WTC11 (cell line): ENCODE measurements at places on chromosomes 16 and 17.

DNA sequence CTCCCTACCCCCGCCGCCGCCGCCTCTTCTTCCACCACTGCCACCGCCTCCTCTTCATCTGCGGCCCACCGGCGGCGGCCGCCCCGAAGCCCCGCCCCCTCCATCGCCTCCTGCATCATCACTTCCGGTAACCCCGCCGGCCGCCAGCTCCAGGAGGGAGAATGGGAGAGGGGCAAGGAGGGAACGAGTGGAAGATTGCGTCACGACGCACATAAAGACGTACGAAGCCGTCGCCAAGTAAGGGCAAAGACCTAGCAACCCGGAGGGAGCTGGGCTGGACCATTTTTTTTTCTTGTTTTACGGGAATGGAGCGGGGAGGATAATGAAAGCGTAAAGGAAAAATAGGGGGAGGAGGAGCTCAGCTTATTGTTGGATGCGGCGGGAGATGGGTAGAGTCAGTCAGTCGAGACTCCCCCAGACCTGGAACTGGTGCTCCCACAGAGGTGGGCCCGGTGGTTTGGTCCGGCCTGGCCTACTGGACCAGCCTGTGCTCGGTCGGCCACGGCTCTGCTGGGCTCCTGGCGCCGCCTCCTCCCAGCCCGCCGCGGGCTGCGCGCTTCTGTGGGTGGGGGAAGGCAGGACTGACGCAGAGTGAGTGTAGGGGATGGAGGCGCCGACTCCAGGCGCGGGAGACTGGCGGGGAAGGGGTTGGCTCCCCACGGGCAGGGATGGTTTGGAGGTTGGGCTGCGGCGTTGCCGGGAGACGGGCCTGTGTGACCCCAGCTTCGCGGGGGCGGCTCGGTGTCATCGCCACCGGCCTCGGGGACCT, at the start of the genes DCUN1D3 and LYRM1:
Gene DCUN1D3 (minus strand): TSS at position 60 of the 769 bp plus-strand sequence. CDS start 37,820 bp downstream, outside the sequence.
Gene LYRM1 (plus strand): TSS at position 473 of the 769 bp plus-strand sequence. CDS start 14,785 bp downstream, outside the sequence.
- peak within 1 kb of the TSS; percentile 83 for H3K4me3 ChIP-seq
- H3K4me1 ChIP-seq = peaks cover 51% of the 10 kb centered on the region
- peaks cover 17% of the 10 kb centered on the region for H3K36me3 ChIP-seq
- peak within 1 kb of the TSS; percentile 99 for H3K27ac ChIP-seq
- no peaks in the 10 kb centered on the region for H3K27me3 ChIP-seq
- peak; percentile 97 for DNase-seq

- H3K27ac ChIP-seq = no peak overlapping the region
- H3K36me3 ChIP-seq = no peaks in the 10 kb centered on the region
Observed at GRCh38 chr16:81151648-81152310, 55.6 kb upstream of the GCSH start.

GRCh38 chr17:7486181-7486580, 2.0 kb downstream of the POLR2A start:
- peaks cover 12% of the 10 kb centered on the region for H3K36me3 ChIP-seq
- H3K27me3 ChIP-seq = no peaks in the 10 kb centered on the region

GRCh38 chr17:17751489-17752088, 70.3 kb downstream of the RAI1 start:
- DNase-seq = no peak
- no peaks in the 10 kb centered on the region for H3K27me3 ChIP-seq
- peaks cover 53% of the 10 kb centered on the region for H3K4me1 ChIP-seq
- H3K36me3 ChIP-seq = no peaks in the 10 kb centered on the region
- H3K4me3 ChIP-seq = peak overlapping the region; percentile 35; the same call in 1 of the 2 replicates

DNA sequence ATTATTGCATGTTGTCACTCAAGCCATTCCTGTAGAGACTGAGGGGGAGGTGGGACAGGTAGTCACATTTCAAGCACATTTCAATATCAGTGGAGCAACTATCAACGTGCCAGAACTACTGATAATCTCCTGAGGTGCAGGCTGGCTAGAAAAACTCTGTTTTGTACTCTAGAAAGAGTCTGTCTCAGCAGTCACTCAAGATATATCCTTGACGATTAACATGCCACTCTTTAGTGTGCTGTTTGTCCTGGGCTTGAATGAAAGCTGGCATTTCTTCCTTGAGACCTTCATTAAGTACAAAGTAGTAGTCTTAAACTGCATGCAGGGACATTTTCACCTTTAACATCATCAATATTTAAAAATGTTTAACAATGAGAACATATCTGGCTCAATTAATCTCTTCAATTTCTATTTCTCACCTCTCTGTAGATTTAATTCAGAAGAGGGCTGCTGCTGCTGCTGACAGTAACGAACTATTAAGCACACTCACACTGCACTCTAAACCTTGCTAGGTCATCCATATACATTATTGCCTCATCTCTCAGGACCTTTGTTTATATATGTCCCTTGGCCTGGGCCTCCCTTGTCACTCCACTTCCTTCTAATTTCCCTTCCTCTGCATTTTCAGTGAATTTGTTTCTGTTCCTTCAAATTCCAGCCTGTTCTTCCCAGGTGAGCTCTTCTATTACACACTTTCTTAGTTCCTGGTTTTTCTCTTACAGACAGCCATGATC, 412.0 kb downstream of the HAPSTR1 start:
- H3K27ac ChIP-seq = 0 out of 2 replicates have a peak overlapping the region, but pooled peaks have one; percentile 9
- H3K4me3 ChIP-seq = no peak overlapping the region
- no peaks in the 10 kb centered on the region; the same call in 1 of the 2 replicates for H3K27me3 ChIP-seq
- peaks cover 38% of the 10 kb centered on the region for H3K4me1 ChIP-seq
- peaks cover 5% of the 10 kb centered on the region for H3K36me3 ChIP-seq
- DNase-seq = no peak

DNA sequence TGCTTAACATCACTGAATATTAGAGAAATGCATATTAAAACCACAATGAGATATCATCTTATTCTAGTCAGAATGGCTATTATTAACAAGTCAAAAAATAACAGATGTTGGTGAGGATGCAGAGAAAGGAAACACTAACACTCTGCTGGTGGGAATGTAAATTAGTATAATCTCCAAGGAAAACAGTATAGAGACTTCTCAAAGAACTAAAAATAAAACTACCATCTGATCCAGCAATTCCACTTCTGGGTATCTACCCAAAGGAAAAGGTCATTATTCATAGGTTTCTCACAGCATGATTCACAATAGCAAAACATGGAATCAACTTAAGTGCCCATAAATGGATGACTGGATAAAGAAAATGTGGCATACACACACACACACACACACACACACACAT, 166.4 kb downstream of the CEP112 start:
- H3K36me3 ChIP-seq = peaks cover 19% of the 10 kb centered on the region
- no peaks in the 10 kb centered on the region for H3K4me1 ChIP-seq
- peaks cover 3% of the 10 kb centered on the region for H3K27me3 ChIP-seq
- H3K4me3 ChIP-seq = no peak overlapping the region
- DNase-seq = no peak
- no peak overlapping the region for H3K27ac ChIP-seq

- H3K27me3 ChIP-seq = no peaks in the 10 kb centered on the region
- peaks cover 21% of the 10 kb centered on the region for H3K4me1 ChIP-seq
- no peak overlapping the region for H3K4me3 ChIP-seq
- no peak for DNase-seq
Observed at GRCh38 chr17:80021600-80021999, 14.1 kb downstream of the TBC1D16 start.

- H3K27me3 ChIP-seq = peaks cover 6% of the 10 kb centered on the region; the same call in 1 of the 2 replicates
- H3K4me3 ChIP-seq = no peak overlapping the region
- H3K4me1 ChIP-seq = no peaks in the 10 kb centered on the region
Observed at GRCh38 chr16:20484726-20485125, 33.4 kb downstream of the ACSM2A start.

DNA sequence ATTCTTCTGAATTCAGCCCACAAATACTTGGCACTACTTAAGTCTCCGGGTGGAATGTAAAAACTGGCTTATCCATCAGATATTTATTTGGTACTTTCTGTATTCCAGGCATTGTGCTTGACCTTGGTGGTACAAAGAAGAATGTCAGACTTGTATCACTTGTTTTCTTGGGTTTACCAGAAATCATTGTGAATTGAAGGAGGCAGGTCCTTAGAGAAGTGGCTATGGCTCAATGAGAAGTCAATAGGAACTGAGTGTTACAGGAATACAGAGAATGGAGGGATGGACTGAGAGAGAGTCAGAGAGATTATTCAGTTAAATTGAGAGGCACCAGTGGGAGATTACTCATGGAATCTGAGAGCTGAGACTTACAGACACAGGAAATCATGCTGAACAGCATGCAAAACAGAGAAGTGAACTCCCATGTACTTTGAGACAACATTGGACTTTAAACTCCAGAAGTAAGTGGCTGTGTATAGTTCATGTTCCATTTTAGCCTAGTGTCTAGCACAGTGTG, 704.1 kb downstream of the CDH11 start:
- H3K4me3 ChIP-seq = no peak overlapping the region
- DNase-seq = no peak
- H3K36me3 ChIP-seq = peaks cover 15% of the 10 kb centered on the region

GRCh38 chr16:48121276-48121675, 34.5 kb downstream of the ABCC12 start:
- H3K4me1 ChIP-seq = peaks cover 3% of the 10 kb centered on the region
- DNase-seq = no peak
- H3K4me3 ChIP-seq = no peak overlapping the region
- no peak overlapping the region for H3K27ac ChIP-seq
- H3K27me3 ChIP-seq = no peaks in the 10 kb centered on the region

DNA sequence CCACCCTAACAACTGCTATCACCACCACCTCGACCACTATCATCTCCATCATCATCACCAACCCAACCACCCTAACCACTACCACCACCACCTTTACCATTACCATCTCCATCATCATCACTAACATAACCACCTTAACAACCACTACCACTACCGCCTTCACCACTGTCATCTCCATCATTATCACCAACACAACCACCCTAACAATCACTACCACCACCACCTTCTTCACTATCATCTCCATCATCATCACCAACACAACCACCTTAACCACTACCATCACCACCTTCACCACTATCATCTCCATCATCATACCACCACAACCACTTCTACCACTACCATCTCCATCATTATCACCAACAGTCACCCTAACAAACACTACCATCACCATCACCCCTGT, 101.4 kb downstream of the BANP start:
- H3K27me3 ChIP-seq = no peaks in the 10 kb centered on the region
- H3K36me3 ChIP-seq = peaks cover 32% of the 10 kb centered on the region
- no peak overlapping the region for H3K4me3 ChIP-seq
- DNase-seq = no peak
- no peak overlapping the region for H3K27ac ChIP-seq

GRCh38 chr17:57405491-57406072, 149.3 kb downstream of the MSI2 start:
- no peaks in the 10 kb centered on the region for H3K27me3 ChIP-seq
- H3K36me3 ChIP-seq = no peaks in the 10 kb centered on the region
- DNase-seq = no peak
- no peak overlapping the region for H3K4me3 ChIP-seq

- H3K27me3 ChIP-seq = no peaks in the 10 kb centered on the region
- no peak overlapping the region for H3K27ac ChIP-seq
- DNase-seq = peak; percentile 61
- peaks cover 25% of the 10 kb centered on the region for H3K36me3 ChIP-seq
- no peaks in the 10 kb centered on the region for H3K4me1 ChIP-seq
Observed at GRCh38 chr17:42221886-42222745, 27.8 kb upstream of the GHDC start.

DNA sequence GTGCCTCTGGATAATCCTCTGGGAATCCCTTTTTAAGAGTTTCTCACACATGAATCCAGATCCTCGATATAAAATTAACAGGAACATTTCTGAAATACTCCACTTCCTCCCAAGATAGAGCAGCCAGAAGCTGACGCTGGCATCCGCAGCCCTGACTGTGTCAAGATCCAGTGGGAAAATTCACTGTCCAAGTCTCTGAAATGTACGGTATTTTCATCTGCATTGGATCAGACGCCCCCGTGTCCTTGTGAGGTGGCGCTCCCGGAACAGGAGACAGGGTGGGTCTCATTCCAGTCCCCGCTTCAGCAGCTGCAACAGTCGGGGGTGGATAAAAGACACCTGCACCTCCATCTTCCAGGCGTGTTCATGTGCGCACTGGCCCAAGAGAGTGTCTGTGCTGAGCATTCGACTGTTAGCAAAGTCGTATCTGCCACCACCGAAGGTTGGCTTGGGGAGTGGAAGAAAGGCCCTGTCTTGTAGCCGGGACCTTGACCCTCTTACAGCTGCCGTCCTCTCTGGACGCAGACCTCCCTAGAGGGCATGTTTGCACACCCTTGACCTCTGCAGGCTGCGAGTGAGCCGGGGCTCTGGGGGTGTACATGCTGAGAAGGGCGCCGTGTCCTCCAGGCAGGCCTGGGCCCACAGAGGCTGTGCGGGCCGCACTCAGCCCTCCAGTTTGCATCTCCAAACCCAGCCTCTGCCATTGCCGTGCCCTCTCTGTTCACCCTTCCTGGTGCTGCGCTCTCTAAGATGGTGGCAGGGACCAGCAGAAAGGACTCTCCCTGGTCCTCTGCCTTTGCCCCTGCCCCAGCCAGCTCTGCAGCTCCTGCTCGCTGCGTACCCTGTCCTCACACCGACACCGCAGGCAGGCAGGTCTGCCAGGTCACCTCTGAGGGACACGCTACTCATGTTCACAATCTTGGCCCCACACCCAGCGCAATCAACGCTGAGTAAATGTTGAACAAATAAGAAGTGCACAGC, 72.0 kb upstream of the CHMP6 start:
- H3K36me3 ChIP-seq = peaks cover 8% of the 10 kb centered on the region
- H3K27ac ChIP-seq = no peak overlapping the region
- H3K27me3 ChIP-seq = no peaks in the 10 kb centered on the region
- no peak overlapping the region for H3K4me3 ChIP-seq
- no peaks in the 10 kb centered on the region for H3K4me1 ChIP-seq

- H3K36me3 ChIP-seq = 0 out of 2 replicates have a peak, but pooled peaks cover 3% of the 10 kb centered on the region
- no peak overlapping the region for H3K27ac ChIP-seq
- no peaks in the 10 kb centered on the region for H3K4me1 ChIP-seq
- H3K4me3 ChIP-seq = no peak overlapping the region
- DNase-seq = no peak
Observed at GRCh38 chr16:88393571-88393970, 10.8 kb downstream of the ZNF469 start.

- peak overlapping the region; percentile 86 for H3K4me3 ChIP-seq
- DNase-seq = no peak
- peaks cover 54% of the 10 kb centered on the region for H3K4me1 ChIP-seq
- no peaks in the 10 kb centered on the region; the same call in 1 of the 2 replicates for H3K27me3 ChIP-seq
- H3K27ac ChIP-seq = no peak overlapping the region
Observed at GRCh38 chr17:28042721-28043291, 329 bp downstream of the NLK start.

DNA sequence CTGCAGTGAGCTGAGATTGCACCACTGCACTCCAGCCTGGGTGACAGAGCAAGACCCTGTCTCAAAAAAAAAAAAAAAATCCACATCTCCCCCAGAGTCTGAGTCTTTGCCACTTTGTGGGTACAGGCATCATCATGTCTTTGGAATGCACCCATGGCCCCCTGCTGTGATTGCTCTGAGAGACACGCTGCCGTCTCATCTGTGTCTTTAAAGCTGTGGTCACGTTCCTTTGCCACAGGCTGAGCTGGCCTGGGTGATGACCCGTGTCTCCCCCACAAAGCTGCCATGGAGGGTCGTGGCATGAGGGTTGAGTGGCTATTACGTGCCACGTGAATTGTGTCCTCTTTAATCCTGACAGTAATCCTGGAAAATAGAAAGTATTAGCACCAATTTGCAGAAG, 20.2 kb downstream of the CRISPLD2 start:
- peak; percentile 40 for DNase-seq
- peak overlapping the region; percentile 87; the same call in 1 of the 2 replicates for H3K27ac ChIP-seq
- H3K4me1 ChIP-seq = peaks cover 54% of the 10 kb centered on the region
- H3K4me3 ChIP-seq = no peak overlapping the region

- no peak for DNase-seq
- H3K4me3 ChIP-seq = no peak overlapping the region
- H3K27me3 ChIP-seq = no peaks in the 10 kb centered on the region
- H3K27ac ChIP-seq = no peak overlapping the region
- H3K36me3 ChIP-seq = no peaks in the 10 kb centered on the region
- H3K4me1 ChIP-seq = peaks cover 8% of the 10 kb centered on the region
Observed at GRCh38 chr17:65885541-65886312, 306.2 kb downstream of the CEP112 start.

GRCh38 chr17:15440347-15440746, 27.1 kb downstream of the CDRT4 start:
- no peak overlapping the region for H3K27ac ChIP-seq
- no peak overlapping the region for H3K4me3 ChIP-seq
- no peak for DNase-seq
- H3K4me1 ChIP-seq = no peaks in the 10 kb centered on the region
